Liver (tissue), 10 donors: ENCODE measurements at places on chromosomes 12 and 14.
A peak's percentile ranks its signal among the peaks of the same experiment; 100 is the strongest.

DNA sequence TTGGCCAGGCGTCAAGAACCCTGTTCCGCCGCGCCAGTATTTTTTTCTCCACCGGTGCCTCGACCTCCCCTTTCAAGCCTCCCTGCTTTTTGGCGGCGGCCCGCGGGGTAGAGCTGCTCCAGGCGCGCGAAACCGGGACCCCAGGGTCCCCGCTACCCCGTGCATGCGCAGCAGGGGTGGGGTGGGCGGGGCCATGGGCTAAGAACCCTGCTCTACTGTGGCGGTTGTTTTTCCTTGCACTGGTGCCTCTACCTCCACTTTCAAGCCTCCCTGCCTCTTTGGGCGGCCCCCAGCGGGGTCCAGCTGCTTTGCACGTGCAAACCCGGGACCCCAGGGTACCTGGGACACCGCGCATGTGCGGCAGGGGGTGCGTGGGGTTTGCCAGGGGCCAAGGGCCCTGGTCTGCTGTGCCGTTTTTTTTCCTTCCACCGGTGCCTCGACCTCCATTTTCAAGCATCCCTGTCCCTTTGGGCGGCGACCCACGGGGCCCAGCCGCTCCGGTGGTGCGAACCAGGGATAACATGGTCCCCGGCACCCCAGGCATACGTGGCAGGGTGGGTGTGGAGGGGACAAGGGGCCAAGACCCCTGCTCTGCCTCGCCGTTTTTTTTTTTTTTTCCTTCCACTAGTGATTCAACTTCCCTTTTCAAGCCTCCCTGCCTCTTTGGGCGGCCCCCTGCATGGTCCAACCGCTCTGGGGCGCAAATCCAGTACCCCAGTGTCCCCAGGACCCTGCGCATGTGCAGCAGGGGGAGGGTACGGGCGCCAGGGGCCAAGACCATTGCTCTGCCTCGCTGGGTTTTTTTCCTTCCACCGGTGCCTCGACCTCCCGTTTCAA lies 326.8 kb downstream of the ALG10 start:
- no peak for DNase-seq

GRCh38 chr12:23555180-23555824 lies 394.2 kb downstream of the SOX5 start:
- no peak for DNase-seq

DNA sequence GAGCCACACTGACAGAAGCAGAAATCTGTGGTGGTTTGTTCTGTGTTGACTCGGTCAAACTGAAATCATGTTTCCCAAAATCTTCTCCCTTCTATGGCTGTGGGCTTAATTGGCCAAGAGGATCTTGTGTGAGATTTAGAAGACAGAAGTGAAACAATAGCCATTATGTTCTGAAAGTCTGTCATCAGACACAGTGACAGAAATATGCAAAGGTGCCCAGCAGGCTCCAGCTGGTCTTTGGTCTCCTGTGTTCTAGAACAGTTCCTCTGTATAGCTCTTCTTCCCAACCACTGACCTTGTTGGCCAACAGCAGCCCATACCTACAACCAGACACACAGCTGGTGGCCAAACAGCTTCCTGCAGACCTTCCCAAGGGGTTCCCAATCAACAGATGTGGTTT lies 25.0 kb upstream of the COCH start:
- no peak for DNase-seq

DNA sequence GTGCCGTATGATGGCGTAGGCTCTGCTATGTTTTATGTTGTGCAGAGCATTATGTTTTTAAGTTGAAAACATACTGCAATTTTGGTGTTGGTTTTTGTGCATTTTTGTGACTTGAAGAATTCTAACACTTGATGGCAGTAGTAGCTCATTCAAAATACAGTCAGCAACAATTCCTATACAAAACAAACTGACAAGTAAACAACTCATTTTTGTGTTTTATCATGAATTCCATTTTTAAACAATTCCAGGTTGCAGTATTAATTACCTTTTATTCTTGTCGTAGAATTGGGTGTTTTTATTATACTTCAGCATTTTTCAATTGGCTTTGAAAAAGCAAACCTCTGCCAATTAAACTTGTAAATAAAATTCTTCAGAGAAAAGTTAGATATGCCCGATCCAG lies 4.1 kb upstream of the CCER1 start:
- no peak for DNase-seq

- DNase-seq = no peak
These were observed 11.0 kb upstream of the RHOJ start for GRCh38 chr14:63193236-63193635.

DNA sequence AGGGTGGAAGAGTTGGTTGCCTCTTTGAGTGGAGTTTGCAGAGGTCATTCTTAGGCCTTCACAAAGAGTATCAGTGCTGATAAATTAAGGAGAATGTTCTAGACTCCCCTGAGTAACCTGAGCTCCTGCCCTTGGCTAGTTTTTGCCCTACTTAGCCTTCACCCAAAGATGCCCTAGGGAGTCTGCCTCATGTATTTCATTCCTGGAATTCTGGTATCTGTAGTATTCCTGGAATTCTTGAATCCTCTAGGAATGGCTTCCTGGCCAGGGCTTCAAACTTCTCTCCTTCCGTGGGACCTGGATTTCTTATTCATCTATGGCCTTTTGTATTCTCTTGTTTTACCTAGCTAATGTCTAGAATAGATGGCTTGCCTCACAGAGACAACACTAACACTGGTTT lies 701.1 kb downstream of the NOVA1 start:
- no peak for DNase-seq

GRCh38 chr12:67068204-67068731 lies 200.9 kb upstream of the CAND1 start:
- DNase-seq = no peak

- DNase-seq = no peak
These were observed 769.8 kb downstream of the C12orf50 start for GRCh38 chr12:87259391-87259790.

DNA sequence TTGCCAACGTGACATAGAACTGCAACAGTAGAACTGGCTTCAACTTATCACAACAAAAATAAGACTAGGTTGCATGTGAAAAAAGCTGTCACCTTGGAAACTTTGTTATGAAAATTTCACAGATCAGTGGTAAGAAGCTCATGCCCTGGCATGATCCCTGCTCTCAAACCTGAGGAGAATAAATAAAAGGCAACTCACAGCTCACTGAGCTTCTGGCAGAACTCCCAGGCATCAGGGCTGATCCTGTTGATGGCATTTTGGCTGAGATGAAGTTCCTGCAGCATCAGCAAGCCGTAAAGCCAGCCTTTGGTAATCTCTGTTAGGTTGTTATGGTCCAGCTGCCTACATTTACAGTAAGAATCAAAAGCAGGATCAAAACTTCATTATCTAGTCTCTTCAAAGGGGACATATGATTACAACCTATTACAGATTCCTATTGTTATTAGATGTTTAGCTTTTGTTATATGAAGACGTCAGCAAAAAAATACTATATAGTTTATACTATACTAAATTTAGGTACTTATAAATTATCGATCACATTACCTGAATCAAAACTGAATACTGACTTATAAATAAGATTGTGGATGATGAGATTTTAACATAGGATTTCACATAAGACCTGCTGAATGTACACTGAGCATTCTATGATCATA lies 32.0 kb downstream of the LRIG3 start:
- DNase-seq = no peak

DNA sequence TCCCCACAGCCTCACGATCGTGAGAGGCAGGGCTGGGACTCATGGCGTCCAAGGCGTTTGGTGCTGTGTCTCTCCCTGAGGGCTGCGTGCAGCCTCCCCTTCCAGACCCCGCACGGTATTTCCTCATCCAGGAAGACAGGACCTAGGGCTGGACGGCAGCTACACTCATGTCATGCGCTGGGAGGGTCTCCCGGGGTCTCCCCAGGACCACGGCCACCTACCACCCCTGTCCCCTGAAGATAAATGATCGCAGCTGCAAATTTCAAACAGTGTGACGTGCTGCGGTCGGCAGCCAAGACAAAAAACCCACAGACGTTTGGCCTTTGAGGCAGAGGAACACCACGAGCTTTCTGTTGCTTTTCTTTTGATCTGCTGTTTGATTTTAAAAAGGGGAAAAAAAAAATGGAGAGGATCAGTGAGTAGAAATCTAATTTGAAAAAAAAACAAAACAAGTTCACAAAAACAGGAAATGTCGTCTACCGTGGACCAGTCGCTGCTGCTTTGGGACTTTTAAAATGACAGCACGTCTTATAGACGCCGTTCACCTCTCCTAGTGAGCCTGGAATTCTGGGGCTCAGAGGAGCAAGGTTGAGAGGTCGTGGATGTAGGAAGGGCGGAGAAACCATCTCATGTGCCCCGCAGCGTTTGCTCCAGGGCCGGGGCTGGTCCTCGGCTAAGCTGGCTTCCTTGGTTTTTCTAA lies 237.6 kb downstream of the SLC41A2 start:
- DNase-seq = no peak

DNA sequence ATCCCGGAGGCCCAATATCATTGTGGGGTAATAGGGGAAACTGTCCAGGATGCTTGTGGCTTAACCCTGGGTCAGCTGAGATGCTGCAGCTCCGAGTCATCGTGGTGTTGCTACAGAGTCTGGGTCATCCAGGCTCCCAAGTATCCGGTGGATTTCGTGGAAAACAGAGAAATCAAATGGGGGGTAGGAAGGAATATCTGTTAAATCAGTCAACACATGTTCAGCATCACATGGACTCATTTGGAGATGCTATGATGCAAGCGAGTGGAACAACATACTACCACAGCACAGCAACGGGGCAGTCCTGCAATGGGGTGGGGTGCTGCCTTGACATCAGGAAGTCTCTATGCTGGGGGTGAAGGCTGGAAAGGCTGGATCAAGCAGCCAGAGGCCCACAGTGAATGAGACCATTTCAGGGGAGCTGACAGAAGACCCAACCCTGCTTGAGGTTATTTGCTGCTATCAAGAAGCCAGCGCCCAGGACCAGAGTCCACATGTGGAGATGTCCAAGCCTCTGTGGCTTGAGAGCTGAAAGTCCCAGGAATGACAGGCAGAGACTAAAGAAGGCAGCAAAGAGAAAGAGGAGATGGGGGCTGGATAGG lies 22.9 kb downstream of the VDR start:
- no peak for DNase-seq

DNA sequence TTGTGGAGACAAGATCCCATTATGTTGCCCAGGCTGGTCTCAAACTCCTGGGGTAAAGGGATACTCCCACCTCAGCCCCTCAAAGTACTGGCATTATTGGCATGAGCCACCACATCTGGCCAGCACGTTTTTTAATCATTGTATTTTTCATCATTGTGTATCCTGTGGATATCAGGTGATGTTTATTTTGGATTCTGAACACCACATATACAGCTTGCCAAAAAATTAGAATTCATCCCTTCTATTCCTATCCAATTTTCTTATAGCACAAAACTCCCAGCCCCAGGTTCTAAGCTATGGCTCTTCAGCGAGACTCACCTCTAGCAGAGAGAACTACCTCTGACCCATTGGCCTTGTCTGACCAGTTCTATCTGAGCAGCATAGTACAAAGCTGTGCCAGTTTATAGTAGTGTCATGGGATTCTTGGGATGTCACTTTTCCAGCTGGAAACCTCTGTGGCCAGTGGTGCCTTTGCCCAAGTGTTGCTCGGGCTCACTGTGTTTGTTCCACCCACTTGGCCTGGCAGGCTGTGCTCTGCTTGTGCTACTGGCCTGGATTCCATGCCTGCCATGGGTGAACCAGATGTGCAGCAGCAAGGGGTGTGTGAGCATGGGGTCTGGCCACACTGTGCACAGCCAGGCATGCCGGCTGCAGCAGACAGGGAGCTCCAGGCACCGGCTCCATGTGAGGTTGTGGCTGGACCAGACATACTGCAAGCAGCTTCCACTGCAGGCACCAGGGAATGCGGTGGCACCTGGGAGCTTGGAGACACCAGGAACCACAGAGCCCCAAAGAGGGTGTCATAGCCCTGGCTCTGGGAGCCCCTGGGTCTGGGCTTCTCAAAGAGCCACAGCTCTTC lies 37.2 kb downstream of the TIMELESS start:
- no peak for DNase-seq

- DNase-seq = no peak
These were observed 146.4 kb upstream of the ARID2 start for GRCh38 chr12:45582986-45583659.

- DNase-seq = no peak
These were observed 3.0 kb downstream of the KIF5A start for GRCh38 chr12:57552835-57553313.

- no peak for DNase-seq
These were observed 20.2 kb downstream of the TMEM106C start for GRCh38 chr12:47983541-47984115.

DNA sequence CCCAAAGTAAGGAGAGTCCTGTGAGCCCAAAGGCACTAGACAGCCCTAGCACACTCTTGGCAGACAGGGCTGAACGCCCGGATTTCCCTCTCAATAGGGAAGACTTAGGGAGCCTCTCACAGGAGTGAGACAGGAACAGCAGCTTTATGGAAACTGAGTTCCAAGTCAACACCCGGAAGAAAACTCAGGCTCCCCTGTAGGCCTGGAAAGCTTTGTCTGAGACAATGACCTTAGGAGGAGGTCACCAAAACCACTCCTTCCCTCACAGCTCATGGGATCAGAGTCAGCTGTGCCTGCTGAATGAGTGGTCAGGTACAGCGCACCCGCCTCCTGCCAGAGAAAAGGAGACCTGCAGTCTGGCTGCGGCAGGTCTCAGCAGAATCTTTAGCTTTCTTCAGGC lies 229.5 kb downstream of the CACNA1C start:
- DNase-seq = no peak

- DNase-seq = no peak
These were observed 30.6 kb upstream of the ULK1 start for GRCh38 chr12:131863711-131864396.

DNA sequence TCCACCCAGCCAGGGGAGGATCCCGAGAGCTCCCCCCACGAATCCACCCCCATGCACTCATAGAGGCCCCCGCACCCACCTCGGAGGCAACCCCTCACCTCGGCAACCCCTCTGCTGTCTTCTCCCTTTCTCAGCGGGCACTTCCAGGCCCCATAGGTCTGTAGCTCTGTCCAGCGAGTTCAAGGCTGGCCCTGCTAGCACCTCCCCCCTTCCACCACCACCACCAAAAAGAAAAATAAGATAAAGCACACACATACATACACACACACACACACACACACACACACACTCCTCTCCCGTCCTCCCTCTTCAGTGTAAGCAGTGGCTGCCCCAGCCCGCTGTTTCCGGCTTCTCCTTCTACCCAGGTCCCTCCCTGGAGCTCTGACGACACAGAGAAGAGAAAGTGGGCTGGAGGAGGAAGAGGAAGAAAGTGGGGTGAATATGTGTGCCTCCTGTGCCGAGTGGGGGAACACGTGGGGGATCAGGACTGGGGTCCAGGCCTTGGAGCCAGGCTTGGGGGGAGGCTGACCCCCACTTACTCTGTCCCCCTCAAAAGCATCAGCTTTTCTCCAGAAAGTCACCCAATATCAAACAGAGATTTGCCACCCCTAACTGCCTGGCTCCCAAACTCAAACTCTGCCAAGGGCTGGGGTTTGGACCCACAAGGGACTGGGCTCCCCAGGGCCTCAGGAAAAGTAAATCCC lies at the start of gene STAT6:
TSS of gene STAT6 (minus strand) at position 332 of the 704 bp plus-strand sequence. CDS start 3,084 bp downstream, outside the sequence.
- DNase-seq = peak; percentile 73

DNA sequence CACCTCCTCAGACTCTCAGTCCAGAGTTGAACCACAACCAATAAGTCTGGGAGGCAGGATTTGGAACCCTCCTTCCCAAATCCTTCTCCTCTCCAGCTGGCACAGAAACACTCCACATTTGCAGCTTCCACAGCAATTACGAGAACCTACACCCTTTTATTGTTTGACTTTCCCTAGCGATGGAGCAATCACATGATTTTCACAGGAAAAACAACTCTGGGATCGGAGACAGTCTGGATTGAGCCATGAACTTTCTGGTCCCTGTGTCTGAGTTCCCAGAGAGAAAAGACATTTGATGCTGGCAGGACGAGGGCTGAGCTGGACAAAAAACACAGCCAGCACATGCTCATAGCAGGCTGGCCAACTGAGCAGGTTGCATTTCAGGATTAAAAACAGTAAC lies 49.0 kb upstream of the STON2 start:
- no peak for DNase-seq

- DNase-seq = no peak
These were observed 18.0 kb upstream of the INSM2 start for GRCh38 chr14:35515916-35516315.
